ENCODE measurements at places on chromosomes 2 and 18.

- no peak for DNase-seq
Measured at GRCh38 chr2:218074031-218074430, 5.0 kb downstream of the RUFY4 start.

- no peak for DNase-seq
Measured at GRCh38 chr18:63192126-63192884, 127.3 kb downstream of the BCL2 start.

DNA sequence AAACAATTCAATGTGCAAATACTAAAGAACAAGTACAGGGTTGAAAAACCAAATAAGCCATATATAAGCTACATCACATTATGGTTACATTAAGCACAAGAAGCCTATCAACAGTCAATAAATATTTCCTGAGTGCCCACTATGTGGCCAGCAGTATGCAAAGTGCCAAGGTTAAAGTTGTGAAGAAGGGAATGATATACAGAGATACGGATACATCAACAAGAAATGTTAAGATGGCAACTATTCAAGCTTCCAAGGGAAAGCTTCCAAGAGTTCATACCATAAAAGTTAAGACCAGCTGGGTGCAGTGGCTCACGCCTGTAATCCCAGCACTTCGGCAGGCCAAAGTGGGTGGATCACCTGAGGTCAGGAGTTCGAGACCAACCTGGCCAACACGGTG is 14.0 kb downstream of the DYM start:
- no peak for DNase-seq

DNA sequence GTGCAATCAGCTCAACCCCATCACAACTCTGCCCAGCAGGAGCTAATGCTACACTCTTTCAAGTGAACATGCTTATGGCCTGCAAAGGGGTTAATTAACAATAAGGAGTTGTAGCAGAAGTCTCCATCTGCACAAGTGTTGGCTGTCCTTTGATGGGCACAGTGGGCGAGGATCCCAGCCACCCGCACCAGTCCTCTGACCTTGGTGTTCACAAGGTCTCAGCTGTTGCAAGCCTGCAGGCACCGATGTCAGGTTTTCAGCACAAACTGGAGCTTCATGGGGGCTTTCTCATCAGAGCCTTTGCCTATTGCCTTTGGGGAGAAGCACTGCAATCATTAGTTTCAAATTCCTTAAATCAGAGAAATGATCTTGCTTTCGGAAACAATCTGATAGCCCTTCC is 60.9 kb upstream of the TMEM178A start:
- no peak for DNase-seq

- no peak for DNase-seq
Measured at GRCh38 chr2:132581991-132582738, 87.8 kb downstream of the LYPD1 start.

- DNase-seq = no peak
Measured at GRCh38 chr2:131154071-131154531, 49.0 kb downstream of the PLEKHB2 start.

DNA sequence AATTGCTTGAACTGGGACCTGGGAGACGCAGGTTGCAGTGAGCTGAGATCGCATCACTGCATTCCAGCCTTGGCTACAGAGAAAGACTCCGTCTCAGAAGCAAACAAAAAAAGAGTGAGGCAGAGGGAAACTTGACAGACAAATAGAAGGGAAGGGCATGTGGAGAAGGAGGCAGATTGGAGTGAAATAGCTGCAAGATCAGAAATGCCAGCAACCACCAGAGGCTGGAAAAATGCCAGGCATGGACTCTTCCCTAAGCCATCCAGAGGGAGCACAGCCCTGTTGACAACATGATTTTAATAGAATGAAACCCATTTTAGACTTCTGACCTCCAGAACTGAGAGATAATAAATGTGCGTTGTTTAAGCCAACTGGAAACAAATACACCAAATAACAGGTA is 447.2 kb upstream of the SPHKAP start:
- no peak for DNase-seq

- no peak for DNase-seq
Measured at GRCh38 chr18:6333981-6334380, 80.7 kb downstream of the L3MBTL4 start.

GRCh38 chr2:226736382-226736781 is 63.2 kb downstream of the IRS1 start:
- no peak for DNase-seq

- no peak for DNase-seq
Measured at GRCh38 chr2:37688771-37689468, 17.5 kb upstream of the CDC42EP3 start.

- DNase-seq = no peak
Measured at GRCh38 chr2:85803704-85804425, 50.1 kb downstream of the ATOH8 start.

DNA sequence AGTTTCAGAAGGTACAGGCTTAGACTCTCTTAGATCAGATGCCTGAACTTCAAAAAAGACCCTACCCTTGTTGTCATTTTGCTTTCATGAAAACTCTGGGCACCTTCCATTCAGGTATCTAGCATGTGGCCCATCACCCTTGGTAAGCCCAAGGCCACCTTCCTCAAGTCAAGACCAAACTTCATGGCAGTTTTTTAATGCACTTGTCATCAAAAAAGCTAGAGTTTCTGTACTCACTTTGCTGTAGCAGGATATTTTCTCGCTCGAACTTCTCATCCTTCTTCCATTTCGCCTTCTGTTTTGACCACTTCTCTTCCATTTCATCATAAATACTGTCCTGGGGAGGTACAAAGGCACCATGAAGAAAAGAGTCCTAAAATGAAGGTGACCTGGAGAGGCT is 48.2 kb downstream of the FLACC1 start:
- DNase-seq = no peak

DNA sequence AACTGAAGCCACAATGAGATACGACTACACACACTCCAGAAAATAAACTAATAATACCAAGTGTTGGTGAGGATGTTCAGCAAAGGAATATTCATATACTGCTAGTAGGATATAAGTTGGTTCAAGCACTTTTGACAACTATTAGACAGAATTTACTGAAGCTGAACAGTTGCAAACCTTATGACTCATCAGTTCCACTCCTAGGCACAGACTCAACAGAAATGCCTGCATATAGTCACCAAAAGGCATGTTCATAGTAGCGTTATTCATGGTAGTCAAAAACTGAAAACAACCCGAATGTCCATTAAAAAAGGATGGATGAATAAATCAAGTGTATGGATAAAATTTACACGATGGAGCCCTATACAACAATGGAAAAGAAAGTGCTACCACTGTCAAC is 232.0 kb downstream of the ANAPC1 start:
- no peak for DNase-seq

- DNase-seq = no peak
Measured at GRCh38 chr2:233033672-233034071, 1.2 kb downstream of the NEU2 start.

Data from cortex of kidney (tissue), 1 donor.